Hippocampal formation (tissue), 2 donors: ENCODE measurements at places on chromosomes 11 and 22.

- DNase-seq, result no peak
Observed at GRCh38 chr22:47200273-47201051, 438.0 kb downstream of the TBC1D22A start.

DNA sequence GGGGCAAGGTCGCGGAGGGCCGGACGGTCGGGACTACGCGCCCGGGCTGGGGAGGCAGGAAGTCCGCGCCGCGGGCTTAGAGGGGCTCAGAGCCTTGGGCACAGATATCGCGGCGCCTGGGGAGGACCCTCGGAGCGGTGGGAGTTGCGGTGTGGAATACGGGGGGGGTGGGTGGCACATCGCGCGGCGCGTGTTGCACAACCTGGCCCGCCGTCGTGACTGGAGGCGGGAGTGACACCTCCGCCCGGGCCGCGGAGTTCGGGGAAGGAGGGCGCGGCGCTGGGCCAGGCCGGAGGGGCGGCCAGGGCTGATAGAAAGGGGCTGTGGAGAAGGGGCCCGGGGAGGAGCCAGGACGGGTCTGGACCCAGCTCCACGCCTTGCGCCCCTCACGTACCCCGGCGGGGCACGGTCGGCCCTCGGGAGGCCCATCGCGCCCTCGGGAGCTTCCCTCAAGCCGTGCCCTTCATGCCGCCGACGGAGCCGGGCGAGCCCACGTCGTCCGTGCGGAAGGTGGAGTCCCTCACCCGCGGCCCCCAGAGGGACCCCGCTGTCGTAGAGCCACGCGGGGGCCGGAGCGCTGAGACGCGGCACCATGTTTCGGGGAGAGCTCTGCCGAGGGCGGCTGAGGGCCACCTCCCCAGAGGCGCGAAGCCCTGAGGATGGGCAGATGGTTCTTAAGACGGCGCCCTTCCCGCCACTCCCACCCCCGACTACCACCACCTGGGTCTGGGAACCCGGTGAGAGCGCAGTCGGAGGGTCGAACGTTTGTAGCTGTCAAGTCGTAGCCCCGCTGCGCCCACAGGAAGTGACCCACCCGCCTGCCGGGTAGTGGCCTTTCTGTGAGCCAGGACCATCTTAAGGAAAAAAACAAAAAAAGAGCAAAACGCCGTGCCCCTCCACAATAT is 729 bp downstream of the IL17RA start:
- no peak for DNase-seq

DNA sequence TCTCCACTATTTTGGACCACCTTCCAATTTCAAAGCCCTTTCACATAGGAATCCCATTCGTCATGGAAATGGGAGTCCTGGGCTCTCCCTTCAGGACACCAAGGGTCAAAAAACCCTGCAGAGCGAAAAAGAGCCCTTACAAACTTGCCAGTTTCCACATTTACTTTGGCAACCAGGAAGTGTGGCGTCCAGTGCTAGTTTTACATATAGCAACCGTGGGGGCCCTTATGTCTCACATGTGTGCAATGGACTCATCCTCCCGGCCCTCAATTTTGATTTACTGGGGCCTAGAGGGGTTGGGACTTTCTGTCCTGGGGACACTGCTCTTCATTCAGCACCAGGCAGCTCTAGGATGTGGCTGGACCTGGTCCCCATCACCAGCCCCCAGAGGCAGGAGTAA is 33.7 kb downstream of the DAGLA start:
- no peak for DNase-seq

DNA sequence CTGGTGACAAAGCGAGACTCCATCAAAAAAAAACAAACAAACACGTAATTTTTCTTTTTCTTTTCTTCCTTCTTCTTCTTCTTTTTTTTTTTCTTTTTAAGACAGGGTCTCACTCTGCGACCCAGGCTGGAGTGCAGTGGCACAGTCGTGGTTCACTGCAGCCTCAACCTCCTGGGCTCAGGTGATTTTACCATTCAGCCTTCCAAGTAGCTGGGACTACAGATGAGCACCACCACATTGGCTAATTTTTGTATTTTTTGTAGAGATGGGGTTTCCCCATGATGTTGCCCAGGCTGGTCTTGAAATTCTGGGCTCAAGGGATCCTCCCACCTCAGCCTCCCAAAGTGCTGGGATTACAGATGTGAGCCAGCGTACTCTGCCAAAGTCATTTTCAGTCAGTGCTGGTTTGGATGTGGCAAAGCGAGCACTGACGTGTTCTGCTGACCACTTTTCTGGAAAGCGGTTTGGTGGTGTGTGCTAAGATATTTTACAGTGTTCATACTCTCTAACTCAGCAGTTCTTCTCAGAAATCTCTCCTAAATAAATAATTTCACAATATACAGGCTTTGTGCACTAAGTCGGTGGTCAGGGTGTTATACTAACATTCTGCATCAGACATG is 10.7 kb downstream of the FAM118A start:
- no peak for DNase-seq

DNA sequence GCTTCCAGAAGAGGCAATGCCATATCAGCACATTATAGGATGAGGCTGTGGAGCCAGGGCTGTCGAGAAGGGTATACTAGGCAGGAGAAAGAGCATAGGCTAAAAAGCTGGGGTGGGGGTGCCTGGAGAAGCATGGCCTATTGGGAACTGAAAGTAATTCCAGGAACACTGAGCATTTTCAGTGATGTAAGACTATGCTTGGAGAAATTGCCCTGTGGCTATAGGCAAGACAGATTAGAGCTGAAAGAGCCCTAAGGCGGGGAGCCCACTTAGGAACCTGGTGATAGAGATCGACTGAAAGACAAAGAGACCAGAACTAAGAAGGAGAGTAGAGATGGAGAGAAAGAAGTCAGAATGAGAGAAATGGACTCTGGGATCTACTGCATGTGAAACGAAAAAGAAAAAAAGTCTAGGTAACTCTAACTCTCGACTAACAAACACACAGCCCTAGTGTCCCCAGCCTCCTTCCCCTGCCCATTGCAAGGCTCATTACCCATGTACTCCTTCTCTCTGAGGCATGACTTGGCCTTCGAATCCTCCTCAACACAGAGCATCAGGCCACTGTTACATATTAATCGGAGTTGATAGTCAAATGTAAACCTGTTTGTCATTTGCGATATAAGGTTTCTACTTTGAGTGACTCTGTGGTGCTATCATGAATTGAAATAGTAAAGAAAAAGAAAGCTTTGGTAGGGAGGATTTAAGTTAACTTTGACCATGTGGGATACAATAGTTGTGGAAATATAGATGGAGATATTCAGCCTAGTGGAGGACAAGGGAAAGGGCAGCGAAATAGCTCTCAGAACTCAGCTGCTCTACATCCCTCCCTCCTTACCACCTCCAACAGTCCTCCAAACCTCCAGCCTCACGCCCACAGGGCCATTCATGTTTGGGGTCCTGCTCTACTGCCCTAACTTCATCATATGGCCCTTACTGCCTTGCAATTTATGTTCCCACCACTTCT is 52.3 kb upstream of the BMAL1 start:
- DNase-seq, result no peak

GRCh38 chr11:78223320-78223954 is 34.7 kb downstream of the USP35 start:
- DNase-seq, result no peak

DNA sequence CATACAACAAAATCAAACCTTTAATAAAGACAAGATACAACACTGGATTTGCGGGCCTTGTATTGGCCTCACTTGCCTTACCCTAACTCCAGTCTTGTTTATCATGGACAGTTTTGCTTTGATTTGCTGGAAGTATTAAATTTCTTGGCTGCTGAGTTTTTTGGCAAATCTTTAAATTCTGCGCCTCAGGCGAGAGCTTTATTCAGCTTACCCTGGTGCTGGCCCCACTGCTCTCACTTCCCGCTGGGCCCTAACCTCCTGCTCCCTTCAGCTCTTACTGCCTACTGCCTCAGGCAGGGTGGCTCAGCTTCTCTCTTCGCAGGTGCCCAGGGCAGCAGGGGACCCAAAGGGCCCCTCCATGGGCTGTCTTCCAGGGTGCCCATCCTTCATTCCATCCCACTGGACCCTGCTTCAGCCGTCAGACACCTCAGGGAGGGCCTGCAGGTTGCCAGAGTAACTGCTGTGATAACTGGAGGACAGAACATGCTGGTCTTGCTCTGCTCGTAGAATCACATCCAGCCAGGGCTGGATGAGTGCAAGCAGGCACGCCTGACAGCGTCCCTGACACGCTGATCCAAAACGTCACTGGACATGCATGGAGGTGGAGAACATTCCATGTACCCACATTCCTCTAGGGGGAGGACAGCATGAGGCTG is 45.7 kb upstream of the TUB start:
- no peak for DNase-seq
